ENCODE measurements at places on chromosomes 4 and X.

DNA sequence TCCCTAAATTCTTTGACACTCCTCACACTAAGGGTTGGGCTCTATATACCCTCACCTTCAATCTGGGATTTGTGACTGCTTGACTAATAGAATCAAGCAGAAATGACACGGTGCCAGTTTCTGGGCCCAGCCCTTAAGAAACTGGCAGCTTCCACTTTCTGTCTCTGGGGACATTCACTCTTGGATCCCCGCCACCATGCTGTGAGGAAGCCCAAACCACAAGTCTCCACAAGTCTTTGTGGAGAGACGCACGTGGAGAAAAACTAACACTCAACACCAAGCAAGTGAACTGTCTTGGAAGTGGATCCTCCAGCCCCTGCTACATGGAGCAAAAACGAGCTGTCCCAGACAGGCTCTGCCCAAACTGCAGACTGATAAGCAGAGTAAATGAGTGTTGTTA, 1.1 kb upstream of the EDNRA start:
- DNase-seq, result peak; percentile 83

DNA sequence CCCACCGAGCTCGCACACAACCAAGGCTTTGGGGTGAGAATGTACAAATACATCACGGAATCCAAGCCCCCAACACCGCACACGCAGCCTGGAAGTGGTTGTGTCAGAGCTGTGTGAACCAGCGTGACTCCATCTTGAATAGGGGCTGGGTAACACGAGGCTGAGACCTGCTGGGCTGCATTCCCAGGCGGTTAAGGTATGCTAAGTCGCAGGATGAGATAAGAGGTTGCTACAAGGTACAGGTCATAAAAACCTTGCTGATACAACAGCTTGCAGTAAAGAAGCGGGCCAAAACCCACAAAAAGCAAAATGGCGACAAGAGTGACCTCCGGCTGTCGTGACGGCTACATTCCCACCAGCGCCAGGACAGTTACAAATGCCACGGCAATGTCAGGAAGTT, 258.4 kb downstream of the DHRSX start:
- no peak for DNase-seq

DNA sequence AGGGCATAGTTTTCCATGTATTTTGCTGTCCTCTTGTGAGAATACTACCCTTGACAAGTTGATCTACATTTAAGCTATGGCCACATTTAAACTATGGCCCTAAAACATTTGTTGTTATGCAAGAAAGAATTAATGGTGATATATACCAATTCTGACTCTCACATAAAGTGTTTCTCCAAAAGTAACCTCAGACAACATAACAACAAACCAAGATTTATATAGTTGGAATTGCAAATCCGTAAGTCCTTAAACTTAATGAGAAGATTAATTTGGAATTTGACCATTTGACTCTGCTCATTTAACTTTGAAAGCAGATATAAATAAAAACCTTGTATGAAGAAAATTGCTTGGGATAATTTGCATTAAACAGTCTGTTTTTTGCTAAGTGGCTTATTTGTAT, 38.9 kb downstream of the RUFY3 start:
- no peak for DNase-seq

DNA sequence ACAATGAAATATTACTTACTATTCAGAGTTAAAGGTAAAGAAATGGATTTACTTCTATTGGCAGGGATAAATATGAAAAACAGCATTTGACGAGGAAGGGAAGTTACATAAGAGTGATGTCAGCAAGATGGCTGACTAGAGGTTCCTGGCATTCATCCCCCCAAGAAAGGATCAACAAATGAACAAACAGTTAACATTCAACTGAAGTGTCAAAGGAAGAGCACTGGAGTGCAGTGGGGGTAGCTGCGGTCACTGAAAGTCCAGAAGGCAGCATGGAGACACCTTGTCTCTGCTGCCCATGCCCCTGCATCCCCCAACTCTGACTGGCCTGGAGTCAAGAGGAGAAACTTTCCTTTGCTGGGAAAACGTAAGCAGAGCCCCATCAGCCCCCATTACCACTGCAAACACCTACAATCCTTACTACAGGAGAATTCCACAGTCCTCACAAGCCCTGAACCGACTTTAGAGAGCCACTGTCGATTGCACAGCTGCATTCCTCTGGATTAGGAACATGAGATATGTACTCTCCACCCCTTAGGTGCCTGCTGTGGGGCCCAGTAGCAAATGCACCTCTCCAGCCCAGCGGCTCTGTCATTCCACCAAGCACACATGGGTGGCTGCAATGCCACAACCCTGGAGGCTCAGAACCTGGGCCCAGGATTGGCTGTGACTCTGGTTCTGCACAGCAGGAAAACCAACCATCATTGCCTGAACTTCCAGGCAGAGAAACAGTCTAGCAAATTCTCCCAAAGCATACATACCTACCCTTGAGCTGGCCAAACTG, 79.5 kb downstream of the CBR4 start:
- DNase-seq, result no peak

DNA sequence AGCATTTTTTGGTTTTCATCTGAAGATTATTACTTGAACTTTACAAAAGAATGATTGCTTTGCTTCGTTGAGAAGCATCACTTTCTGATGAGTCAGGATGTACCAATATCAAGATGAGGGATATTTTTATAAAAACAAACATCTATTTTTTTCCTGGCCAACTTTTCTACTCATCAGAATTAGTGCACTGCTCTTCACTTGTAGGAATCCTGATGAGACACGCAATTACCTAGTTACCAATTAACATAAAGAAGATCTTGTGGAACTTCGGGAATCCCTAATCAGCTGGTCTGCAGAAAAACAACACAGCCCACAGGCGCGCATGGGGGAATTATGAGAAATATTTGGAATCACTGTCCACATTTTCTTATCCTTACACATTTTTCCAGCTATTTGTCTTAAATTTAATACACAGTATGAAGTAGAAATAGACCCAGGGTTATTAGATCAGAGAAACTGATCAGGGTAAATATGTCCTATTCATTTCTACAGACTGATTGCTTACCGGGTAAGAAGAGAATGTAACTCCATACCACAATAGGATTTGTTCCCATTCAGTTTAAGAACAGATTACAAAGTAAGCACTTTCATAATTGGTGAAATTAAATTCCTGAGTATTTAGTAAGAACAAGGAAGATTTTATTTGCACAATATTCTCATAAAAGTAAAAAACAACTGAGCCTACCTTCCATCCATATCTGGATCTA, 50.9 kb downstream of the MFAP3L start:
- DNase-seq, result no peak

Measured in myocyte (in vitro differentiated cells).